Fibroblast of upper back skin (primary cell): ENCODE measurements at places on chromosomes 4 and X.
A peak's percentile ranks its signal among the peaks of the same experiment; 100 is the strongest.

GRCh38 chr4:22597471-22597870, 81.6 kb upstream of the ADGRA3 start:
- no peak for DNase-seq

DNA sequence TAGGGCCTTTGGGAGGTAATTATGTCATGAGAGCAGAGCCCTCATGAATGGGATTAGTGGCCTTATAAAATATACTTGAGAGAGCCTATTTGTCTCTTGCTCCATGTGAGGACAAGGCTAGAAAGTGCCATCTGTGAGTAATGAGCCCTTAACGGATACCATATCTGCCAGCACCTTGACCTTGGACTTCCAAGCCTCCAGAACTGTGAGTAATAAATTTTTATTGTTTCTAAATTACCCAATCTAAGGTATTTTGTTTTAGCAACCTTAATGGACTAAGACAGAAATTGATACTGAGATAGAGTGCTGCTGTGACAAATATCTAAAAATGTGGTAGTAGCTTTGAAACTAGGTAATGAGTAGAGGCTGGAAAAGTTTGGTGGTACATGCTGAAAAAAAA, 285.0 kb upstream of the DIPK2B start:
- DNase-seq: no peak

DNA sequence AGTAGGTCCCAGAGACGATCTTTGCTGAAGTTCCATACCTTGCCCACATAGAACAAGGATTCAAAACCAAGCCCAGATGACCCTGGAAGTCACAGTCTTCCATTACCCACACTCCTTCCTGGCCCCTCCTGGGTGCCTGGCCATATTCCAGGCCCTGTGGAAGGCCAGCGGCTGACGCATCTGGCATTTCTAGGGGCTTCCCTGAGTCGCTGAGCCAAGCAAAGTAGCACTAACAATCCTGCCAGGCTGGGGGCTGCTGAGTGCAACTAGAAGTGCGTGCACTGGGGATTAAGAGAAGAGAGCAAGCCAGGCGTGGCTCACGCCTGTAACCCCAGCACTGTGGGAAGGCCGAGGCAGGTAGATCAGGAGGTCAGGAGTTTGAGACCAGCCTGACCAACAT, 175.2 kb upstream of the CPEB2 start:
- DNase-seq: no peak

DNA sequence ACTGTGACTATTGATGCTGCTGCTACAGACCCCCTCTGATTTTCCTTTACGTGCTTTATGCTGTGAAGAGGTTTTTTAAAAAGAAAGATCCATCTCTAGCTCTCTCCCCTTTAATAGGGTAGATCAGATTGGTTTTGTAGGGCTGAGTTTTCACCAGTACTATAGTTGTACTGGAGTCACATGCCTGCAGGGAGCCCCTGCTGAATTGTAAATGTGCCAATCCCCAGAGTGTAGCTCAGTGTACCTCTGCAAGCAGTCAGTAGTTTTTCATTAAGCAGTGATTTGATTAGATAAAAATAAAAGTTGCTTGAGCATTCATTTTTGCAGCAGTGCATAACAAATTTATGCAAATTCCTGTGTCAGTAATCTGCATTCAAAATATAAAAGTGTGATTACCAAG, 179.2 kb downstream of the IL1RAPL2 start:
- DNase-seq: no peak

DNA sequence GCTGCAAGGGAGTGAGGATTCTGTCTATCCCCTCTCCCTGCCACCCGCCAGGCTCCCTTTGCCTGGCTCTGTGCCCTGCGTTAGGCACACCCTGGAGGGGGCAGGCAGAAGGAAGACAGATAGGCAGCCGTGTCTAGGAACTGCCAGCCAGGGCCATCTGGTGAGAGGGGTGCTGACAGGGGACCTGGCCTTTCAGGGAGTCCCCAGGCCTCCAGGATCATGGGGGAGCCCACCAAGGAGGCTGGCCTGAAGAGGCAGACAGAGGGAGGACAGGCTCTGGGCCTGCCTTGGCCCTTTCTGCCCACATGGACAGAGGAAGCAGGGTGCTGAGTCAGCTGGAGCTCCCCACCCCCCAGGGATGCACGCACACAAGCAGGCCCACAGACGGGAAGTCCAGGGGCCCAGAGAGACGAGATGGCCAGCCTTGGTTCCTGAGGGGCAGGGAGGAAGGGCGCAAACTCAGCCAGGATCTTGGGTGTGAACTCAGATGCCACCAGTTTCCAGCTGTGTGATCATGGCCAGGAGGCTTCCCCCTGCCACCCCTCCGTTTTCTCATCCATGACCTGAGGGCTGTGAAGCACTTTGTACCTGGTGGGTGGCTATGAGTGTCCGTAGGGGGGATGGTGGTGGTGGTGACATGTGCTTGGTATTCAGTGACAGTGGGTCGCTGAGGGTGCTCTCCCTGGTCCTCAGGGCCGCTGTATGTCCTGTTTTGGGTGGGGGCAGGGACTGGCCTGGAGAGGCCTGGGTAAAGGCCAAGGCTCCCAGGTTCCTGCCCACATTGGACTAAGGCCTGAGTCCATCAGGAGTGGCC, 1.8 kb downstream of the SH3BP2 start:
- DNase-seq: peak; percentile 78
